ENCODE measurements at places on chromosomes 11 and 22.

DNA sequence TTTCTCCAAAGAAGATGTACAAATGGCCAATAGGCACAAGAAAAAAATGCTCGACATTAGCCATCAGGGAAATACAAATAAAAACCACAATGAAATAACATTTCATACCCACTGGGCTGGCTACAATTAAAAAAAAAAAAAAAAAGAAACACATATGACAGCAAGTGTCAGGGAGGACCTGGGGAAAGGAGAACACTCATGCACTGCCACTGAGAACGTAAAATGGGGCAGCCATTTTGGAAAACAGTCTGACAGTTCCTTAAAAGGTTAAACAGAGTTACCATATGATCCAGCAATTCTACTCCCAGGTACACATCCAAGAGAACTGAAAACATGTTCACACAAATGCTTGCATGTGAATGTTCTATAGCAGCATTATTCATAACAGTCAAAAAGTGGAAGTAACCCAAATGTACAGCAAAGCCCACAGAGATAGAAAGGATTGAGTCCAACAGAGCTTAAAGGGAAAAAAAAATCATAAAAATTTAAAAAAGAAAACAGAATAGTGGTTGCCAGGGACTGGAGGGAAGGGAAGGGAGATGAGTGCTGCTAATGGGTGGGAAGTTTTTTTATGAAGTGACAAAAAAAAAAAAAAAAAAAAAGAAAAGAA, 48.4 kb upstream of the CYP2D6 start:
- DNase-seq = no peak

- DNase-seq = no peak
These were observed 102.5 kb downstream of the C11orf58 start for GRCh38 chr11:16840951-16841350.

DNA sequence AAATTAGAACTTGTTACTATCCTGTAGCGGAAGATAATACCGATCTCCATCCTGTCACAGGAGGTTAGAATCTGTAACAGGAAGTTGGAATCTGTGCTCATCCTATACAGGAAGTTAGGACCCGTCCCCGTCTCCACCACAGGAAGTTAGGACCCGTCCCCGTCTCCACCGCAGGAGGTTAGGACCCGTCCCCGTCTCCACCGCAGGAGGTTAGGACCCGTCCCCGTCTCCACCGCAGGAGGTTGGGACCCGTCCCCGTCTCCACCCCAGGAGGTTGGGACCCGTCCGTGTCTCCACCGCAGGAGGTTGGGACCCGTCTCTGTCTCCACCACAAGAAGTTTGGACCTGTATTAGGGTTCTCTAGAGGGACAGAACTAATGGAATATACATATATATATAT, 52.2 kb downstream of the FBLN1 start:
- DNase-seq = no peak

- no peak for DNase-seq
These were observed 6.7 kb downstream of the VSIG10L2 start for GRCh38 chr11:125952559-125952958.

GRCh38 chr22:34934261-34934660, 131.7 kb upstream of the ISX start:
- no peak for DNase-seq

- DNase-seq = no peak
These were observed 7.2 kb downstream of the SUN2 start for GRCh38 chr22:38748487-38749136.

GRCh38 chr11:120239713-120240640, at the start of gene POU2F3:
Gene POU2F3 (plus strand): TSS chr11:120240140. CDS start chr11:120240344, 204 bp downstream.
- DNase-seq = no peak

DNA sequence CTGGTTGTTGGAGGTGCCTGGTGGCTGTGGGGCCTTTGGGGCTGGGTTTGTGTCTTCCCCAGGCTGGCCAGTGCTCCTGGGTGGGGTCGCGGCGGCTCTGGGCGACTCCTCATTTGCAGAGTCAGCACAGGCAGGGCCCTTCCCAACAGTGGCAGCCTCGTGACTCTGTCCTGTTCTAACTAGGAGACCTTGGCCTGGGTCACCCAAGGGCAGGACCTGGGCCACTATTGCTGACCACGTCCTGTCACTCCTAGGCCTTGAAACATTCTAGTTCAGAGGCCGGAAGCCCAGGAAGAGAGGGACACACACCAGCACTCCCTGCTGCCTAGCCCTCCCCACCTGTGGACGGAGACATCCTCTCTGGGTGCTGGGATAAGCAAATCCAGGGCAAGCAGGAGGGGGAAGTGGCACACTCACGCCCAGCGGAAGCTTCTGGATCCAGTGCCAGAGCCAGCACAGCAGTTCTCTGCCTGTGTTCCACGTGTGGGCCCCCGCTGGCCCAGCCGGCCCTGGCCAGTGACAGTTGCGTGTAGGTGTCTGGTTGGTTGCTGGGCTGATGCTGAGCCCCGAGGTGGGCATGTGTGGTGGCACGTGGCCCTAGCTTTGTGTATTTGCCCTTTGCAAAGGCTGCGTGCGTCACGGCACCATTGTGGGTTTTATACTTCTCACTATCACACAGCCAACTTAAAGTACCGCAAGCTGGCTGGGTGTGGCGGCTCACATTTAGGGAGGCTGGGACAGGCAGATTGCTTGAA, 4.3 kb upstream of the CHID1 start:
- no peak for DNase-seq

DNA sequence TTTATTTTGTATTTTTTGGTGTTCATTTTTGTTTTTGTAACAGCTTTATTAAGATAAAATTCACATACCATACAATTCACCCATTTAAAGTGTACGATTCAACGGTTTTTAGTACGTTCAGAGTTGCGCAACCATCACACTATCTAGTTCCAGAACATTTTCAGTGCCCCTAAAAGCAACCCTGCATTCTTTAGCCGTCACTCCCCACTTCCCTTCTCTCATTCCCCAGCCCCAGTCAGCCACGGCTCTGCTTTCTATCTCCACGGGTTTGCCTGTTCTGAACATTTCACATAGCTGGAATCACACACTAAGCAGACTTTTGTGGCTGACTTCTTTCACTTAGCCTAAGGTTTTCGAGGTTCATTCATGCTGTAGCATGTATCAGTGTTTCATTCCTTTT, 9.6 kb upstream of the KCNQ1OT1 start:
- no peak for DNase-seq

GRCh38 chr11:45852712-45853101, 5.4 kb downstream of the CRY2 start:
- DNase-seq = no peak

GRCh38 chr11:109704432-109704831, 282.4 kb downstream of the C11orf87 start:
- no peak for DNase-seq

Measured in activated CD4-positive, alpha-beta memory T cell treated with anti-CD3 and anti-CD28 coated beads, Interleukin-2, amount 10 ng/mL, durations not matched to agents 7 days and 5 days (primary cell).